ENCODE measurements at places on chromosomes 1 and 21.

DNA sequence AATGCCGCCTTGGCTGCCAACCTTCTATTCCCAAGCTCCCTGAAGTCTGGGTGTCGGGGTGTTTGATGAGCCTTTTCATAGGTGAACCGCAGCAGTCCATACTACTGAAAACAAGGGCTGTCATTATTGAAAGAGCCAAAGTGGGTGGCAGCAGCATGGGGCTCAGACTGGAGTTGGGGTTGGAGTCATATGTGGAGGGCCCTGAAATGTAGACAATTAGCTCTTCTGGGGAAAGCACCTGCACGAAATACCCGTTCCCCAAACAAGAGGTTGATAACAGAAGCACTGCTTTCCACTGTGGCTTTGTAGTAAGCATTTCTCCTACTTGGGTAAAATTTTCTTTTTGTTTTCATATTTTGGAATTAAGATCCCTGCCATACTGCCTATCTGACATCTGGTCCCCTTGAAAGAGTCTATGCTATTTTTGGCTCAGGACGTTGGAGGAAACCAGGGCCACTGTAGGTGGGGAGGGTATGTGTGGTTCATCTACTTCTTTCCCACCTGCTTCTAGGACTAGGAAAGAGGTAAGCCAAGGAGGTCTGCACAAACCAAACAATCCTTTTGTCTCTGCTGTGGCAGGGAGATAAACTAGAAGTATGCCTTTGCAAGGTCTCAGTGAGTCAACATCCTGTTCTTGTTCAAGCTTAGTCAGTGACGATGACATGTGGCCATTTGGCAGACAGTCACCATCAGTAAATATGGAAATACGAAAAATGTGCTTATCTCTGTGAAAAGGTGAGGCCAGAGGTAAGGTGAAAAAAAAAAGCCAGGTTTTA lies 197.0 kb upstream of the UBE2U start:
- no peak for DNase-seq

GRCh38 chr21:29133796-29134195 lies 3.4 kb downstream of the MAP3K7CL start:
- DNase-seq = no peak

DNA sequence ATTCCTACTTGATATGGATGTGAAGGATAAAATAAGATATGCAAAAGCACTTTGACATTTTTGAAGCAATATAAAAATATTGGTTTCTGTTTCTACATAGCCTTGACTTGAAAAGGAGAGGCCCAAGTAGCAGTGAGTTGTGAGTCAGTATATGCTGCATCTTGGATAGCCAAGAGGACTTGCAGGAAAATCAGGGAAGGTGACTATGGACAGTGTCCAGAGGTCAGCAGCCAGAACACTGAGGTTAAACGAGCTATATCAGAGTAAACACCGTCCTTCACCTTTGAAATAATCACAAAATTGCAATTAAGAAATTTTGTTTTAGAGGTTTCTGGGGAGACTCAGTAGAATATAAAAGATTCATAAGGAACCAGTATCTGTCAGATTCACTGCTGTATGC lies 6.6 kb upstream of the AMPD1 start:
- DNase-seq = no peak

- DNase-seq = no peak
Measured at GRCh38 chr1:37038227-37039093, 4.1 kb upstream of the GRIK3 start.

- no peak for DNase-seq
Measured at GRCh38 chr1:219160967-219161366, 12.7 kb upstream of the LYPLAL1 start.

DNA sequence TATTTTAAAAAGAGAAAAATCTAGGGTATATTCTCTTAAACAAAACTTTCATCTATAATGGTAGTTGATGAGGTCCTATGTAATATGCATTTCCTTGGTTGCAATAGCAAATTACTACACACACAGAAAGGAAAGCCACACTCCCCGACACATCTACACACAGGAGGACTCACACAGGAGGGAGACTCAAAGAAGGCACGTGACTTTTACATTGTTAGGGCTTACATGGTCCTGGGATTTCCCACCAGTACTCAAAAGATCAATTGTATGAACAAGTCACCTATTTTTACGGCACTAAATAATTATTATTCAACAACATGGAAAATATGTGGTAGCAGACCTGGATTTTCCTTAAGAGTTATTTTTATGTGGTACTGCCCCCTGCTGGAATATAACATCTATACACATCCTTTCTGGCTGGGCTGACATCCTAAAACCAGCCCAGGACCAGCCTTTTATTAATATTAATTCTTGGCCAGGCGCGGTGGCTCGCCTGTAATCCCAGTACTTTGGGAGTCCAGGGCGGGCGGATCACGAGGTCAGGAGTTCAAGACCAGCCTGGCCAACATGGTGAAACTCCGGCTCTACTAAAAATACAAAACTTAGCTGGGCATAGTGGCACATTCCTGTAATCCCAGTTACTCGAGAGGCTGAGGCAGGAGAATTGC lies 33.9 kb upstream of the LGALS8 start:
- peak; percentile 45 for DNase-seq

GRCh38 chr1:177984136-177984525 lies 14.3 kb upstream of the SEC16B start:
- no peak for DNase-seq

DNA sequence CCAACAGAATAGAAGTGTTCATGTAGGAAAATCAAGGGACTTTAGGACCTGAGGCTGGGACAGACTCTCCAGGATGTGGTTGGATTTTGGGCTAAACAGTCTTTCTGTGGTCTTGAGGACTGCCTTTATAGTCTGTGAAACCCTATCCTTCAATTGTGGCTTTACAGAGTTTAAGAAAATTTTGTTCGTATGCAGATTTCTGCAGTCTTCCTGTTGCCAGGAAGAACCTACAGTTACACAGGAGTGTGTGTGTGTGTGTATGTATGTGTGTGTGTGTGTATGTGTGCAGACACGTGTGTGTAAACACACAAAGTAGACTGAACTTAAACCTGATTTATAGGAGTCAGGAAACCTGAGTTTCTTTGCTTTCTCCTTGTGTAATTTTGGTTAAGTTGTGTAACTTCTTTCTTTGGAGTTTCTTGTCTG lies 22.8 kb downstream of the NEK7 start:
- peak; percentile 44 for DNase-seq

GRCh38 chr1:110686188-110686587 lies 11.4 kb upstream of the KCNA3 start:
- no peak for DNase-seq

GRCh38 chr21:42392731-42393442 lies 3.0 kb downstream of the TMPRSS3 start:
- peak; percentile 44 for DNase-seq

DNA sequence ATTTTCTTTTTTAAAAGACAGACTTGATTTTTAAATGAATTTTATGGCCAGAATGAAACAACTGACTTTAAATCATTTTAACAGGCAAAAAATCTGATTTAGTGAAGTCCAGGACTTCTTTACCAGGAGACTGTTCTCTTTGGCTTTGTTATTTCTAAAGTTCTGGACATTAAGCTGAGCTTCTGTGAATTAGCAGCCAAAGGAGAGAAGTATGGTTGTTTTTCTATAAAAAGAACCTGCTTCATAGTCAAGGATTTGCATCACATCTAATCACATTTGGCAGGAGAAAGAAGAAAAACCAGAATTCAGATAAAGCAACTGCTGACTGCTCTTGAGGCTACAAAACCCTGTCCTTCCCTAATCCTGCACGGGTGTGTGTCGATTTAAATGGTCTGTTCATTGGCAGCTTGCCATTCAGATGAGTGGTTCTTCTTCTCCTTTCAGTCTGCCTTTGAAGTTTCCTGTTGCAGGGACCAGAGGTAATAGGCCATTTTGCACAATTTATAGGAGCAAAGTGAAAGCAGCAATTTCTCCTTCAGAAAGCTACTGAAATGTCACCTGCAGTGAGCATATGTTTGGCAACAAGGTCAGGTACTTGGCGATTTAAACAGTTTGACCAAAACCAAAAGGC lies 215.4 kb downstream of the OLFM3 start:
- no peak for DNase-seq

DNA sequence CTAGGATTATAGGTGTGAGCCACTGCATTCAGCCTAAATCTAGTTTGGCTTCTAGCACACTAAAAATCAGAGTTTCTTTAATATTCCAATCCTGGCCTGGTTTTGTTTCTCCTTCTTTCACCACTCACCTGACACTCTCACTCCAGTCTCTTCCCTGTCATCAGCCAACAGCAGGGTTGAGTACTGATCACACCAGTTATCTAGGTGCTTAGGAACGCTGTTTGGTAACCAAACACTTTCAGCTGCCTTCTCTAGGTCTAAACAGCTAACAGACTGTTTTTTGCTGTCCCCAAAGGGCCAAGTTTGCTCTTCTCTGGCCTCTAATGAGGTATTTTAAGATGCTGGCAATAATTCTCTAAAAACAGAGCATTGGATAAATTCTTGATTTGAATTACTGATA lies 17.7 kb upstream of the FRRS1 start:
- DNase-seq = no peak

GRCh38 chr21:46048926-46049889 lies 48.7 kb upstream of the COL6A2 start:
- no peak for DNase-seq

GRCh38 chr1:157968946-157969345 lies 24.5 kb upstream of the KIRREL1 start:
- no peak for DNase-seq

DNA sequence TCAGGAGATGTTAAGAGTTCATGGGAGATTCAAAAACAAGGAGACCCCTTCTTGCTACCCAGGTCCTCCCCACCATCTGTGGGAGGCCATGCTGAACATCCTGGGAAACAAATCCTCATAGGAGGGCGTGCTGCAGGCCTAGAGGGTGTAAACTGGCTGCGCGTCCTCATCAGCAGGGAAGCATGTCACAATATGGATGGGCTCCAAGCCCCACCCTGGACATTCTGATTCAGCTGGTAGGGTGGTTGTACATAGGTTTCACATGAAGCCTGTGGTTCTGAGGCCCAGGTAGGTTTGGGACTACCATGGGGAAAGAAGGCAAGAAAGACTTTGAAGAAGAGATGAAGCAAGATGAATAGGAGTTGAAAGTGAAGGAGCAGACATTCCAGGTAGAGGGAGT lies 44.6 kb upstream of the IFNLR1 start:
- DNase-seq = no peak
